Hematopoietic multipotent progenitor cell treated with erythropoietin and hydrocortisone succinate and interleukin-3 and kit ligand, for 8 days (in vitro differentiated cells): ENCODE measurements at places on chromosomes 2 and 18.

DNA sequence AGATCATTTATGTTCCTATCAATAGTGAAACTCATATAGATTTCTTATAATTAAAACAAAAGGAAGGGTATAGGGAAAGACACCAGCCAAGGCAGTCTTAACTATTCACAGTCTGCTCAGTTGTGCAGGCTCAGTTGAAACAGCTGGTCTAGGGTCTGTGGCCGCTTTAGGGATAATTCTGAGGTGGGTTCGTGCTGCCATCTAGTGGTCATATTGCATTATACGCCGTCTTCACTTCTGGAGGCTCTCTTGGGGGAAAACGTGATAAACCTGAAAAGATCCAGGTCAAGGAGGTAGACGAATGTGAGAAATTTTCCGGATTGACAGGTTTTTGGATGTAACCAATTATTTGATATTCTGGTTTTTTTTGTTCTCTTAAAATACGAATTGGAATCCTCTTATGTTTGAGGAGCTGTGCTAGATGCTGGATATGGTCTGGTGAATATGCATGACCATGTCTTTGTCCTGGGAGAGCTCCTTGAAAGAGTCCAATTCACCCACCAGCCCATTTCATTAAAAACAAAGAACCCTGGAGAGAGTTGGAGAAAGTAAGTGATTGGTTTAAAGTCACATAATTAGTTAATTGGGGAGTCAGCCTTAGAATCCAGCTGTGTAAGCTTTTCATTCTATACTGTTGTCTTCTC, 492.4 kb downstream of the PLCL1 start:
- DNase-seq, result peak; percentile 68

GRCh38 chr18:57906852-57907251, 103.7 kb upstream of the ATP8B1 start:
- DNase-seq, result no peak

- no peak for DNase-seq
Observed at GRCh38 chr2:126888046-126888445, 10.6 kb upstream of the TEX51 start.

GRCh38 chr2:12430407-12431133, 286.2 kb upstream of the TRIB2 start:
- no peak for DNase-seq

- no peak for DNase-seq
Observed at GRCh38 chr2:143640826-143641225, 511.6 kb downstream of the ARHGAP15 start.

DNA sequence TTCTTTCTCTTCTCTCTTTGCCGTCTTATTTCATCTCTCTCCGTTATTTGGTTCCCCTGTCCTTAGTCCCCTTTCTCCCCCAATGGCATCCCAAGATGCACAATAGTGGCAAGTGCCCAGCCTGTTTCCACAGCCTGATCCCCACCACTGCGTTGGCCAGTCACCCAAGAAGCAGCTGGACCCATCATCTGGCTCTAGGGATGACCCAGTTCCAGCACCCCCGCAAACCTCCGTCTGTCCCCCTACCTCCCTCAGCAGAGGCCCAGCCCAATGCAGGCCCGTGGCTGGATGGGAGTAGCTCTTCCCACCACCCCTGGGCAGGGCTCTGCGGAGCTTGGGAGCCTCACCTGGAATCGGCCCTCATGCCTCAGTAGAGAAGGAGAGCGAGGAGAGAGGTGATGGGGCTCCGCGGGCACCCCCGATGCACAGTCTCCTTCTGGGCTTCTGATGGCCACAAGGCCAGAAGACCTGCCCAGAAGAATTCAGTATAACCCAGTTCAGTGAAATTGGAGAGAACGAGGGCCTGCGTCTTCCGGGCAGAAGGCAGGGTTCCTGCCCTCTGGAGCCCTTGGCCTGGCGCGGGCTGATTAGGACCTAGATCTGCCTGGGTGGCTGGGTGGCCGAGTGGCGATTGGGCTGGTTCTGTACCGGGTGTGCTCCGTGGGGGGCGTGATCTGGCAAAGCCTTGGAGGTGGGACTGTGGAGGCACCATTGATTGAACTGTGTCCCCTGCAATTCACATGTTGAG, 50.9 kb downstream of the RRM2 start:
- DNase-seq, result no peak

DNA sequence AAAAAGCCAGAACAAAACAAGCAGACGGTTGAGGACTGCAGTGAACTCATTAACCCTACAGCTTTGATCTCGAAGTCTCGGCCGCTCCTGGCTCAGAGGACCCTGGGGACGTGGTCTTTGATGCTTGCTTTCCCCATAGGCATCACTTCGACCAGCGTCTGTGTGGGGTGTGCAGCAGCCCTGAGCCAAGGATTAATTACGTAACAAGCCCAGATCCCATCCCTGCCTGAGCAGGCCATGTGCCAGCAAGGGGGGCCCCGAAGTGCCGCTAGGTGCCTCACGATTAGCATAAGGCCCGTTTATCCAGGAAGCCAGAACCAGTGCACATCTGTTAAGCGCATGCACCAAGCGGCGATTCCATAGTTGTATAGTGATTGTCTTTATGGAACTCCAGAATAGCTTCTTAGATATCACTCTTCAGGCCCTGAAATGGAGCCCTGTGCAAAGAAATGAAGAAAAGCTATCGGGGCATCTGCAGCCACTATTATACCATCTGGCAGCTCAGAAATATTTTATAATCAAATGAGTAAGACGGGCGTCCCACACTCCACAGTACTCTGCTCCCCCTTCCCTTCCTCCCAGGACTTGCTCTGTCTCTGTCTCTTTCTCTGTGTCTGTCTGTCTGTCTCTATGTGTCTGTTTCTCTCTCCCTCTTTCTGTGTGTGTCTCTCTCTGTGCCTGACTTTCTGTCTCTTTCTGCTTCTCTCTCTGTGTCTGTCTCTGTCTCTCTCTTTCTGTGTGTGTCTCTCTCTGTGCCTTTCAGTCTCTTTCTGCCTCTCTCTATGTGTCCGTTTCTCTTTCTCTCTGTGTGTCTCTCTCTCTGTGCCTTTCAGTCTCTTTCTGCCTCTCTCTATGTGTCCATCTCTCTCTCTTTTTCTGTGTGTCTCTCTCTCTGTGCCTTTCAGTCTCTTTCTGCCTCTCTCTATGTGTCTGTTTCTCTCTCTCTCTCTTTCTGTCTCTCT, 41.7 kb downstream of the HPCAL1 start:
- no peak for DNase-seq

DNA sequence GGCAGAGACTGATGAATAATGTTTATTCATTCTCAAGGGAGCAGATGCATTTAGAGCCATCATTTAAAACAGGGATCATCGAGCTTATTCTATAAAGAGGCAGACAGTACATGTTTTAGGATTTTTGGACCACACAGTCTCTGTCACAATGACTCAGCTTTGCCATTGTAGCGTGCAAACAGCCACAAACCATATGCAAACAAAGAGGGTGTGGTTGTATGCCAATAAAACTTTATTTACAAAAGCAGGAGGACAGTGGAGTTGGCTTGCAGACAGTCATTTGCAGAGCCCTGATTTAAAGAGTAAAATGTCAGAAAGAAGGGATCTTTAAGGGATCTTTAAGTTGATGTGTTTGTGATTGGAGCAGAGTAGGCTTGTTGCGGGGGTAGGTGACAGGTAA, 51.5 kb downstream of the SMIM21 start:
- DNase-seq, result no peak

DNA sequence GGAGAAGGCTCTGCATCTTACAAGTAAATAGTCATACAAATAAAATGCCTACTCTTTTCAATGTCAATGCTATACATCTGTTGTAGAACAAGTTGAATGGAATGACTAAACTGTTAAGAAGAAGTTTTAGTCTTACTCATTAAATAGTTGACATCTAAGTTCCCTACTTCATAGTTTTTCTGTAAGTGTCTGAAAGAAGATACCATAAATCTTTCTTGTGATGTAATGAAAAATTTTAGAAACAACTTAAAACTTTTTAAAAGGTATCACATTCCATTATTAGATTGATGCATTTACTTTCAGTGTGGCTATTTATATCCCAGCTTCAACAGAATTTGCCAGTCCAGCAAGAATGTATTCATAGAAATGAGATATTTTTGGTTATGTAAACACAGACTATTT, 185.2 kb upstream of the EPC2 start:
- no peak for DNase-seq

GRCh38 chr2:185796758-185797157, 58.2 kb downstream of the FSIP2 start:
- no peak for DNase-seq

DNA sequence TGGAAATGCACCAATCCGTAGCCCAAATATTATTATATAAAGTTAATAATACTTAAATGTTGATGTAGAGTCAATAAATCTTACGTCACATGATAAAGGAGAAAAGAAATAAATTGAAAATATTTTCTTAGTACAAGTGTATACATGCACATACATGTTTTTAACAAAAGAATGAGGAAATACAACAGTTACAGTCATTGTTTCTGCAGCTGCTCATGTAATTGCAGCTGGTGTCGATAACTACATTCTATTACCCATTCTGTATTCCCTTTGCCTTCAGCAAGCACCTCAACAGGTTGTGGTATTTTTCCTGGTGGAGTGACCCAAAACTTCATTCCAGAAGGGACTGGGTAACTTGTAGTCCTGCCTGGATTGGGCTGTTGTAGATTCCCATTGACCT, 377.8 kb upstream of the FSIP2 start:
- DNase-seq, result no peak

- no peak for DNase-seq
Observed at GRCh38 chr2:148756292-148756975, 111.9 kb downstream of the EPC2 start.

DNA sequence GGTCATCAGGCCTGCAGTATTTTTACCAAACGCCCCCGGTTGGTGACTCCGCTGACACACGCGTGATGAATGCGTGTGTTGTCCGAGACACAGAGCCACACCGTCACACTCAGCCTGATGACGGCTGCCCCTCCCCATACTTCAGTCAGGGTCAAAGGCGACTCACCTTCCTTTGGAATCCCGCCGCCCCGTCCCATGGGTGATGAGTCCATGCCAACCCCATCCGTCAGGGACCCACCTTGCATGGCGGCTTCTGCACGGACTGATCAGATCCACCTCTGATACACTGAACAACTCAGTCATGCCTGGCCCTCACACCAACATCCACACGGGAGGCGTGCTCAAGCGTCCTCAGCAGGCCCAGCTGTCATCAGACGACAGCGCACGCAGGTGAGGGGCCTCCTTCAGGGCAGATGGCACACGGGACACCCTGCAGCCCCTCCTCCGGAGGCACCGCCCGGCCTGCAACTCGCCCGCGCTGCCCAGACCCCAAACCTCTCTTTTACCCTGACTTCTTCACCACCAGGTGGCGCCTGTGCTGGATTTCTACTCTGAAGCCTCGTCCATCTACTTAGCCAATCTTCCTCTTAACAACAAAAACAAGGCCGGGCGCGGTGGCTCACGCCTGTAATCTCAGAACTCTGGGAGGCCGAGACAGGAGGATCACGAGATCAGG, 89.2 kb downstream of the ZNF516 start:
- peak; percentile 58 for DNase-seq

GRCh38 chr2:138390316-138390945, 111.1 kb upstream of the SPOPL start:
- no peak for DNase-seq

- no peak for DNase-seq
Observed at GRCh38 chr18:63897072-63897471, 9.6 kb downstream of the SERPINB2 start.
